ENCODE measurements at places on chromosomes 11 and 22.

DNA sequence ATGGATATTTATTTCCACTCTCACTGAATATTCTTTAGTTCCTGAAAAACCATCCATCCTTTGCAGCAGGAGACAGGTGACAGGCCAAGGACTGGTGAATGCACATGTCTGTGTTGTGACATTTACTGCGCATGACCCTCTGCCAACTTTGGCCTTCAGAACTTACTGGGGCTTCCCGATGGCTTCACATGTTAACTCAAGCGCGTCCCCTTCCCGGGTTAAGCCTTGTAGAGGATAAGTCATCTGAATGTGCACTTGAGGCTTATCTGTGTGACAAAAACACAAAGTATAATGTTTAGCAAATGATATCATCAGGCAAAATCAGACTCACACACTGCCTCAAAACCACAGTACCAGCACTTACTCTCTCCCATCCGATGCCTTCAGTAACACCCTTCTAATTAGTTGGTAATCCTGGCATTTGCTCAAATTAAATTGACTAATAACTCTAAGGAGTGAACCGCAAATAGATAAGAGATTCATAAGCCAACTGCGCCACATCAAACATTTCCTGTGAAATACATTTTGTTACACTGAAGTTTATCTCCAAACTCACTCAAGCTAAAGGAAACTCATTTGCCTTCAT, 286.4 kb downstream of the CADM1 start:
- no peak for DNase-seq

- no peak for DNase-seq
Observed at GRCh38 chr11:125621995-125622394, 3.0 kb upstream of the CHEK1 start.

DNA sequence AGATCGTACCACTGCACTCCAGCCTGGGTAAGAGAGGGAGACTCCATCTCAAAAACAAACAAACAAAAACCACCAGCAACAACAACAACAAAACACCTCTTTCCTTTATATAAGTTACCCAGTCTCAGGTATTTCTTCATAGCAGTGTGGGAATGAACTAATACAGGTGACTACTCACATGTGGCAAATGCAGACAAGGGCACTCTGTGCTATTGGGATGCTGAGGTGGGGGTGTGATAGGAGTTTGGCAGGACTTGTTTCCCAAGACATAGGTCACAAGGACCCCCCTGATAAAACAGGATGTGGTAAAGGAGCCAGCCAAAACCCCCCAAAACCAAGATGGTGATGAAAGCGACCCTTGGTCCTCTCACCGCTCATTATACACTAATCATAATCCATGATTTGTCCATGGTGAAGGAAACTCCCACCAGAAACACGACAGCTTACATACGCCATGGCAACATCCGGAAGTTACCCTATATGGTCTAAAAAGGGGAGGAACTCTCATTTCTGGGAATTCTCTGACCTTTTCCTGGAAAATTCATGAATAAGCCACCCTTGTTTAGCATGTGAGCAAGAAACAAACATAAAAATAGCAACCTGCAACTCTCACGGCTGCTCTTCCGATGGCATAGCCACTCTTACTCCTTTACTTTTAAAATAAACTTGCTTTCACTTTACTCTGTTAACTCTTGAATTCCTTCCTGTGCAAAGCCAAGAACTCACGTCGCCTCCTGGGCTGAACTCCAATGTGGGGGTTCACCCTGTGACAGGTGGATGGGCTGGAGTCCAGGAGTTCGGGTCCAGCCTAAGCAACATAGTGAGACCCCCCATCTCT, 18.8 kb upstream of the INCENP start:
- DNase-seq: no peak

GRCh38 chr11:128180441-128181087, 406.8 kb downstream of the ETS1 start:
- DNase-seq: no peak

GRCh38 chr11:75028724-75029123, 40.0 kb downstream of the NEU3 start:
- peak; percentile 14 for DNase-seq

DNA sequence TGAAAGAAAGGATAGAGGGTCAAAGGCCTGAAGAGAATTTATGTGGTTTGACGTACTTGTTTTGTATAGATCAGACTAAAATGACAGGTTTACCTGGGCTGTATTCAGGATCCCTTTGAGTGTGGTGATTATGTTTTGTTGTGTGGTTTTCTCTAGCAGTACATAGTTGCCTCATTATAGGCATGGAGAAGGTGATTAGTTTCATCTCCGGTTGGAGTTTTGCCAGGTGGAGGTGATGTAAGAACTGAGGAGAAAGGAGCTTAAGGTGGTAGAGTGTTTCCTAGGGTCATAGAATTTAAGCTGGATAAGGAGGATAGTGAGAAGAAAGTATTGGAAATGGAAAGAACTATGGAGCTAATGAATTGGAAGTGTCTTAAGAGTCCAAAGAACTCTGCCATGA, 229.0 kb downstream of the TMEM135 start:
- peak; percentile 76 for DNase-seq

DNA sequence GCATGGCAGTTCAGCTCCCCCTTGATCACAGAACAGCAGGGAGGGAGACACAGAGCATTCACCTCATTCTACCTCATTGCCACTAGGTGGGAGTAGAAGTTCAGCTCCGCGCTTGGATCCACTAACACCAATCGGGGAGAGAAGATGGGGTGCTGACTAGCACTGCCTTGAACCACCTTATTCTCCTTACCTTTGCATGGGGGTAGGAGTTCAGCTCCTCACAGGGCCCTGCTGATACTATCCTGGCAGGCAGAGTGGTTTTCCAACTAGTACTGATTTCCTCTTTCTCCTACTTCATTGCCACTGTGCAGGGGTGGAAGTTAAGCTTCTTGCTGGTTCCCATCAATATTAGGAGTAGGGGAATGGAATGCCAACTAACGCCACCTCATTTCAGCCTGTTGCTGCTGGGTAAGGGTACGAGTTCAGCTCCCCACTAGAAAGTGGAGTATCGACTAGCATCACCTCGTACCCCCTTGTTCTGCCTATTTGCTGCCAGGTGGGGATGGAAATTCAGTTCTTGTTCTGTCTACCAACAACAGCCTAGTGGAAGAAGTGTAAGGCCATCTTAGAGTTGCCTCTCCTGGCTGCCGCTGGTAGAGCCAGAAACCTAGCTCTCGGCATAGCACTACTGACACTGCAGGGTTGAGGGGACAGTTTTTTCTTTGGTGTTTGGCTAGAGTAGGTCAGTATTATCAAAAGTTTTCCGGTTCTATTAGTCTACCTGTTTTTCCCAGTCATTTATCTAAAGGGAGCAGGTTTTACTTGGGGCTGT, 550.9 kb upstream of the CCDC90B start:
- DNase-seq: peak; percentile 7

GRCh38 chr22:27879923-27880322, 39.1 kb downstream of the PITPNB start:
- DNase-seq: no peak

- peak; percentile 15 for DNase-seq
Observed at GRCh38 chr11:2778630-2779498, 79.1 kb upstream of the KCNQ1OT1 start.

DNA sequence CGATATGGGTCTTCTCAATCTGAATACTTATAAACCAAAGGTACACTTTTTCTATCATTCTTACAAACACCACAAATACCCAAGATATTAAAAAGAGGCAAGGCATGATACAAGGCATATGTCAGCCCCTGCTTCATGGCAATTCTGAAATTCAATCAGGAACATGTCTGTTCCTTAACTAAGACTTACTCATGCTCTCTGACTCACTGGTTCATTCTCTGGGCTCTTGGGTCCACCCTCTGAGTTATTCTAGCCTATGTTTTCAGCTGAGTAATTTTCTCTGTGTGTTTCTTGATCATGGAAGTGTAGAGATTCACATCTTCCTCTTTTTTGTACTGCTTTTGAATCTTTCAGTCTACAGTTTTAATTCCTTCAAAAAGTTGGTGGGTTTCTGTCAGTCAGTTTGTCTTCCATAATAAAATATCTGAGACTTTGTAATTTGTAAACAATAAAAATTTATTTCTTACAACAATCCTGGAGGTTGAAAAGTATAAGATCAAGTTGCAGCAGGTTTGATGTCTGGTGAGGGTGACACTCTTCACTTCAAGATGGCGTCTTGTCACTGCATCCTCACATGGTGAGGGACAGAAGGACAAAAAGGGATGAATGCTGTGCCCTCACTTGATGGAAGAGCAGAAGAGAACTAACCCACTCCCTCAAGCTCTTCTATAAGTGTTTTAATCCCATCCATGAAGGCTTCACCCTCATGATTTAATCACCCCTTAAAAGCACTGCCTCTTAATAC, 211.7 kb downstream of the FAM76B start:
- no peak for DNase-seq

DNA sequence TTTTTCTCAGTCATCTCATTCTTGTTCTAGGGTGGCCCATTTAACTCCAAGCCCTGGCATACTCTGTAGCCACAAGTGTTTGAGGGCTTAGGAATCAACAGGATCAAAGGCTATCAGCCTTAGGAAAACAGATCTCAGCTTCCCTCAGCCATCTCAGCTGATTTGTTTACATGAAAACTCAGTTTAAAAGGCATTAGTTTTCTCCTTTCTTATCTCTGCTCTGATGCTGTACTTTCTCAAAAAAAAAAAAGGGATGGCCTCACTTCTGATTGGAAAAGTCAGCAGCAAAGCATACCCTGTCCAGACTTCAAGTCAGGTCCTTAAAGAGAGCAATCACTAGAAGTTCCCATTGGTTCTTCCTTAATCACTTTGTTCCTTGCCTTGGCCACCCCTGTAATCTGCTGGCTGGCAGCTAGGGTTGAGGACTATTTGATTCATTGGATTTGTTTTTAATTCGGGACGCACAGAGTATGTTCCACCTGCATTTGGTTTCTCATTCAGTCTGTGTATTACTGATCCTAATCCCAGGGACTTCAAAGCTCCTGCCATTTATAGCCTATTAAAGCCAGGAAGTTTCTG, 102.8 kb downstream of the EXT2 start:
- no peak for DNase-seq

DNA sequence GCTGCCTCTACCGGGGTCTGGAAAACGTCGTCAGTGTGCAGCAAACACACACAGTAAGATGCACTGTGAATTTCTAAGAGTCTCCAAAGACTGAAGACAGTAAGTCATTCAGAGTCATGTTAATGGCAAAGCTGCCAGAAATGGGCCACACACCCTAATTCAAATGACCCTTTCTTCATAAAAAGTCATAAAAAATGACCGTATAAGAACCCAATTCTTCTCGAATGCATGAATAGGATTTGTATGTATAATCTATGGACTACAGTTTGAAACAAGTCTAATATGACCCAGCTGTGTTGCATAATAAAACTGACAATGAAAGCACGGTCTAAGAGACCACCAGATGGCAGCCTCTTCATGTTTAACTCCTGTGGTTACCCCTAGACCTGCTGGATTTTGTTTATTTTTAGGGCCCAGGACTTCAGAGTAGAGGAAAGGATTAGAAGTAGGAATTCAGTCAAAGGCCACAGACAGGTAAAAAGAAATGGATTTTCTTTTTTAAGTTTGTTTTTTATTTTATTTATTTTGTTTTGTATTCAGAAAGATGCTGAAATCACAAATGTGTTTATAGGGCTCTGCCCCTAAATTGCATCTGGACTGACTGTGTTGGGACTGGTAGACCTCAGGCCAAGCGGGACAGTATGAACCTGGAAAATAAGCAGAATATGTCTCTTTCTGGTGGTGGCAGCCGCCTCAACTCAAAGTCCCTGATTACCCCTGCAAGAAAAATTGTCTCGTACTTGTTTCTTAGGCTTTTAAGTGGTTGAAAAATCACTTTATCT, 32.1 kb upstream of the SLC5A12 start:
- no peak for DNase-seq

GRCh38 chr11:97786961-97787360, 1233.8 kb upstream of the CNTN5 start:
- no peak for DNase-seq

GRCh38 chr11:12019337-12019736, 10.9 kb upstream of the DKK3 start:
- DNase-seq: no peak

- DNase-seq: no peak
Observed at GRCh38 chr22:22248878-22249277, 4.3 kb downstream of the VPREB1 start.

- DNase-seq: no peak
Observed at GRCh38 chr11:86220653-86221052, 23.9 kb upstream of the EED start.

GRCh38 chr11:36447947-36448346, 62.1 kb downstream of the TRAF6 start:
- no peak for DNase-seq

- no peak for DNase-seq
Observed at GRCh38 chr11:74470526-74470925, 3.2 kb upstream of the KCNE3 start.

DNA sequence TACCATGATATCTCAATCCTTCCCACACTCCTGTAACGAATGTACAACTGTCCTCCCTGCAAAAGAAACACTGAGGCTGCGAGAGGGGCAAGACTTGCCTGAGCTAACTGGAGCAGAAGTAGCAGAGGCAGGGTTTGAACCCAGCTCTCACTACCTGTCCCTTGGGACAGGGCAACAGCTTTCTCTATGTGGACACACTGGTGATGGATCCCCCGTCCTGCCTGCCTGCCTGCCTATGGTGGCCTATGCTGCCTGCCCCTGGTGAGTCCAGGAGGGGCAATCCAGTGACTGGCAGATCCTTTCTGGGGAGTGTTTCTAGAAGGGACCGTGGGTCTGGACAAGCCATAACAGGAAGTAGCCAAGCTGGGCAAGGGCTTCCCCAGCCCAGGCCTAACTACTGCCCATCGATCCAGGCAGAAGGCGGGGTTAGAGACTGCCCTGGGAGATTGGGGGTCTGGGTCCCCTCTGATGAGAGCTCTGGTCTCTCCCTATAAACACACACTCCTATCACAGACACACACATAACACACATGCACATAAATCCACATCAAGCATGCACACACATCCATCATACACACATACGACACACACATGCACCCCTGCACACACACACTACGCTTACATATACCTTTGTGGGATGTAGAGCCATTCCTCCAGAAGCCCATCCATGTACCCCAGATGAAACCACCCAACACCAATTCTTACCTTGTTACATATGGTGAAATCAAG, 1.1 kb upstream of the EMID1 start:
- DNase-seq: no peak

- no peak for DNase-seq
Observed at GRCh38 chr11:77101043-77101537, 1.6 kb upstream of the OMP start.

DNA sequence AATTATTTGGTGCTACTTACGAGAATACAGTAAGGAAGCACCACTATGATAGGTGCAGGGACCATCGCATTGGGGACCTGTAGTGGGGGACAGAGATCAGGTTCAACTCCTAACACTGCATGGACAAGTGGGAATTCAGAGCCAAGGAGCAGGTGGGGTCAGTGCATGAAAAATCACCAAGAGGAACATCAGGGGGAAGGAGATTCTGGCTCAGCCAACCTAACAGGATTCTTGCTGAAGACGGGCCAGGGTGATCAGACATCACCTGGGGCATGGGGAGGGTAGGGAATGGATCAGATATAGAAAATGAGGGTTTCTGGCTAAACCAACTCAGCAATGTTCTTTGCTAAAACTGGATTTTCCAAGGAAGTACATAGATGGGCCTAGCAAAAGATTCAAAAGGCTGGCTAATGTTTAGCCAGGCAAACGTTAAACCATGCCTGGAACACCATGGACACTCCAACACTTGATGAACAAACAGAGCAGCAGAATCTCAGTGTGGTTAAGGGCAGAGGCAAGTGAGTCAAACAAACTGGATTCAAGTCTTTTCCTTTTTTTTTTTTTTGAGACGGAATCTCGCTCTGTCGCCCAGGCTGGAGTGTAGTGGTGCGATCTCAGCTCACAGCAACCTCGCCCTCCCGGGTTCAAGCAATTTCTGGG, 70.0 kb downstream of the MICAL3 start:
- DNase-seq: no peak

- DNase-seq: no peak
Observed at GRCh38 chr22:31337178-31337577, 9.0 kb downstream of the PATZ1 start.

Measured in NCI-H1436 treated with DMSO at 0.1 percent for 48 hours (cell line).